MG63 (cell line): ENCODE measurements at places on chromosomes 5 and 9. TPM values are rescaled to one million over a fixed set of nuclear protein-coding genes. Genes with fewer than 3 reads are reported as not detected.

GPR107 gene
- total RNA-seq: 10.9 and 11.8 TPM in 2 replicates

FOXI1 gene
- total RNA-seq: 0.59 TPM in 1 of 2 replicates, not detected in the other

- no peak for DNase-seq
Measured at GRCh38 chr5:149378241-149378820, 761 bp downstream of the IL17B start.

- no peak for DNase-seq
Measured at GRCh38 chr5:77077829-77078176, 9.3 kb downstream of the ZBED3 start.

DNA sequence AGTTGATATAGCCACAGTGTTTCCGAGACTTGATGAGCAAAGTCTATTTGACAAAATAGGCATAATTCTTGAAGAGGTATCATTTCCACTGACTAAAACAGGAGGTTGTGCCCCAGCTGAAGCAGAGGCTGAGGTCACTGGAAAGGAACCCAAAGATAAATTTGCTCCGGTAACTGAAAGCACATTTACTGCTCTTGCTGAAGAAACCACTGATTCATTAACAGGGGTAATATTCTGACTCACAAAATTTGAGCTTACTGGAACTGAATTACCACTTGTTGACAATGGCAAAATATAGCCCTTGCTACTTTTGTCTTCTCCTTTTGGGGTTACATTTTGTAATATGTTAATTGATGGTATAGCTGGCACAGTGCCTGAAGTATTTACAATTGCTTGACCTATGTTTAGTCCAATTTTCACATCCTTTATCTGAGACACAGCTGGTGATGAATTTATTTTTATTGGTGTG, 30.2 kb downstream of the MLANA start:
- DNase-seq: no peak

ZDHHC11 gene
- 0.56 TPM in 1 of 2 replicates, not detected in the other for total RNA-seq

- DNase-seq: no peak
Measured at GRCh38 chr5:136108180-136108611, 24.4 kb upstream of the SMAD5 start.

- no peak for DNase-seq
Measured at GRCh38 chr9:89863141-89863540, 258.3 kb downstream of the GADD45G start.

GRCh38 chr9:8868632-8869031, 1069.1 kb upstream of the DMAC1 start:
- no peak for DNase-seq

PCDHA1 gene
- total RNA-seq: 0.10 TPM in 1 of 2 replicates, not detected in the other

KCNV2 gene
- not detected in 2 replicates for total RNA-seq

DNA sequence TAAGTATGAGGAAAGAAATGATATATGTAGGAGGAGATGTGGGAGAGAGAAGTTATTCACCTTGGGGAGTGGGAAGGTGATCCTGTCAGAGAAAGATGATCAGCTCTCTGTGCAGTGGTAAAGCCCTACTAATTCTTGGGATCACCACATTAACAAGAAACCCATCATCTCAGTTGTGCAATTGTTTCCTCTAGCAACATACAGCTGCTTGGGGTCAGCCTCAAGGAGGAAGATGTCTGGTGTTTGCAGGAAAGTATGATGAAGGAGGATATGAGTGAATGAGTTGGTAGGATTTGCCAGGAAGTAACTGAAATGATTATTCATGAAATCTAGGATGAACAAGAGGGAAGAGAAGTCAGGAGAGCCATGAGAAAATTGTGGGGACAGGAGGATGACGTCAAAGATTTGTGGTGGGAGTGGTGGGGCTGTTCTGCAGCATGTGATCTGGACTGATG, 50.1 kb downstream of the TNFSF8 start:
- DNase-seq: no peak

MRPS2 gene
- total RNA-seq: 20.7 and 24.1 TPM in 2 replicates

GRCh38 chr9:19913151-19913550, 124.3 kb upstream of the SLC24A2 start:
- no peak for DNase-seq

TLR4 gene
- total RNA-seq: 3.5 and 3.9 TPM in 2 replicates

DNA sequence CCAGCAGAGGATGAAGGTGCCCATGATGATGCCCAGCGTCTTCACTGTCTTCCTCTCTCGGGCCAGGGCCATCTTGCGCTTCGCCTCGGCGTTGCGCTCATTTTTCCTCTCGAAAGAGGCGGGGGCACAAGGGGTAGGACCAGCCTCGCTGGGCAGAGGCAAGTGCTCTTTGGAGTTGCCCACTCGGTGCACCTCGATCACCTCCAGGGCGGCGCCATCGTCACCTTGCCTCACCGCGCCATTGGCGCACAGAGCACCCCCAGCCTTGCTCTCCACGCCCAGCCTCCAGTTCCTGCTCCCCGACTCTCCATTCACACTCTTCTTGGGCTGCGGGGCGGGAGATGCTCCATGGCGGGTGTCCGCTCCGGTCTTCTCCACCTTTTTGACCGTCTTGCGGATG, 1.6 kb downstream of the HTR1A start:
- DNase-seq: no peak

- no peak for DNase-seq
Measured at GRCh38 chr5:78508186-78508765, 140.3 kb downstream of the LHFPL2 start.

GABRG2 gene
- total RNA-seq: not detected in 2 replicates

NRG2 gene
- 0.94 and 2.8 TPM in 2 replicates for total RNA-seq

DNA sequence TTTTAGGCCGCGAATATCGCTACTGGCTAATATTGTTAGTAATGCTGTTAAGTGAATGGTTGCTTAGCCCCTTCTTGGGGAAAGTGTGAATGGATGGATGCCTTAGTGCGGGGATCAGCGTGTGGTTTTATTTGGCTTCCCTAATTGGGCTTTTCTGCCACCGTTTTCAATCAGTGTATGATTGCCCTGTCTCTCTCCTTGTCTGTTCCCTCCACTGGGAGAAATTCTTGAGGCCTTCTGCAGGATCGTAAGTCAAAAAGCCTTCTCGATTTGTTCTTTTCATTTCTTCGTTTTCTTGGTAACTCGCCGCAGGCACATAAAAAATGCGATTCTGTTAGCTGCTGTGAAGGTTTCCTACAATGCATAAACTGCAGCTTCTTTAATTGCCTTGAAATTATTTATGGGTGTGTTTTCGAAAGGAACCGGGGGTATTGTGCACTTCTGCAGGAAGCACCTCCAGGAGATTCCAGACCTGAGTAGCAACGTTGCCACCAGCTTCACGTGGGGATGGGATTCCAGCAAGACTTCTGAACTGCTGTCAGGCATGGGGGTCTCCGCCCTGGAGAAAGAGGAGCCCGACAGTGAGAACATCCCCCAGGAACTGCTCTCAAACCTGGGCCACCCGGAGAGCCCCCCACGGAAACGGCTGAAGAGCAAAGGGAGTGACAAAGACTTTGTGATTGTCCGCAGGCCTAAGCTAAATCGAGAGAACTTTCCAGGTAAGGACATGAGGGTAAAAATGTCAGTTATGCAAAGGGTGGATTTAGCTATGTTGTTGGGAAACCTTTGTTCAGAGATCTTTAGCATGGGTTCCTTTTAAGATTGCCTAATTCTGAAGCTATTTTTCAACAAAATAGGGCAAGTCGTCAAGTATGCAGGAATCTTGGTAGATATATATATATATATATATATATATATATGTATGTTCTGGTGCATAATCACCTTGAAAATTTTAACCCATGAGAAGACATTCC, 700 bp downstream of the SKP2 start:
- DNase-seq: no peak

ANKRD31 gene
- total RNA-seq: not detected in 2 replicates

DIPK1B gene
- total RNA-seq: 11.5 and 13.3 TPM in 2 replicates

GRCh38 chr9:126953041-126953809, 38.6 kb downstream of the RALGPS1 start:
- no peak for DNase-seq

- peak; percentile 61 for DNase-seq
Measured at GRCh38 chr9:95756986-95757385, 118.5 kb upstream of the ERCC6L2 start.

GRCh38 chr5:109853377-109853776, 163.7 kb downstream of the MAN2A1 start:
- DNase-seq: no peak

KLHL9 gene
- 46.6 and 58.6 TPM in 2 replicates for total RNA-seq

DNA sequence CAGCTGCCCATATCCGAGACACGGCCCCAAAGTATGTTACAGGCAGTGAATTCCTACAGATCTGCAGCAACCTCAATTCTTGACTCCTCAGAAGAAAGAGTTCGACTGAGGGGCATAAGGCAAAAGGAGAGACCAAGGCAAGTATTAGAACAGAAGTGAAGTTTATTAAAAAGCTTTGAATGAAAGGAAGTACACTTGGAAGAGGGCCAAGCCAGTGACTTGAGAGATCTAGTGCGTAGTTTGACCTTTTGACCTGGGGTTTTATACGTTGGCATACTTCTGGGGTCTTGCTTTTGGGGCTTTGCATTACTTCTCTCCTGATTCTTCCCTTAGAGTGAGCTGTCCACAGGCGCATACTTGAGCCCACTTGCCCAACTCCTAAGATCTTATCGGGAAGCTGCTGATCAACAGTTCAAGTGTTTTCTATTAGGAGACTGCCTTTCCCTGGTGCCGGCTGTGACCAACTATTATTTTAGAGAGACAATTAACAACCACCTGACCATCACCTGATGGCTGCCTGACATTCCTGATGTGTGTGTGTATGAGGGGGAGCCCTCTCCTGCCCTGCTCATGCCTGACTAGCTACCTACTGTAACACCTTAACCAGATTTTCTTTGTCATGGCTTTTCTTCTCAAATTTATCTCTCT, 1.5 kb upstream of the DEPDC1B start:
- DNase-seq: no peak

GRCh38 chr5:31537851-31538250, 5.8 kb downstream of the C5orf22 start:
- no peak for DNase-seq

GRCh38 chr5:150208187-150209098, 18.6 kb downstream of the SLC6A7 start:
- peak; percentile 73 for DNase-seq

GRCh38 chr5:168263121-168263520, 28.3 kb upstream of the WWC1 start:
- DNase-seq: no peak

- no peak for DNase-seq
Measured at GRCh38 chr5:153096381-153096780, 394.1 kb upstream of the GRIA1 start.

- DNase-seq: no peak
Measured at GRCh38 chr9:97548819-97549540, 47.5 kb downstream of the TMOD1 start.

DNA sequence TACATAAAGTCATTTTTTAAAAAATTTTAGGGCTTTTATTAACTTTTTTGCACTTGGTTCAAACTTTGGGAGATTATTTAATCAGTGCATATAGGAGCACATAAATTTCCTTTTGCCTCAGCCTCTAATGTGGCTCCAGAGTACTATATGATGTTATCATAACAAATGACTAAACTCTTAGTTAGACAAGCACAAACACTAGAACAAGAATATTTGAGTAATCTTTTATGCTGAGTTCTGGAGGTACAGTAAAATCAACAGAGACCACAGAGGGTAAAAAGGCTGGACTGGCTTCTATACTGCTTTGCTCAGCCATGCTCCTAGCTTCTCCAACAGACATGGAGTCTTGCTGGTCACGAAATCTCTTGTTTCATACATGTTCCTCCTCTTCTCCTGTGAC, 52.5 kb upstream of the SGCD start:
- no peak for DNase-seq

DNA sequence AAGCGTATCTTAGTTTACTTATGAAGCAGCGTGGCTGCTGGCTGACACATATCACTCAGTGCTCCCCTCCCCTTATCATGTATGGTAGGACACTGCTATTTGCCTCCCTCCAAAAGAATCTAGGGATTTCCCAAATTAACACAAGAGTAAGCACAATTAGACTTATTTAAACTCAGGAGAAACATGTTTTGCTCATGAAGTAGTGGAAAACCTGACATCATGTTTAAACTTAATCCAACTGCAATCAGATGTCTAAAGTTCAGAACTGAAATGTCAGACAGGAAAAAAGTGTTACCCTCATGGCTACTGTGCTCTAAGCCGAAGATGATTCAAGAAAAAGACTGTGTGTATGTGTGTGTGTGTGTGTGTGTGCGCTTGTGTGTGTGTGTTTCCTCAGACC, 324.1 kb upstream of the TNC start:
- no peak for DNase-seq

GRCh38 chr9:113543296-113543981, 79.9 kb downstream of the RGS3 start:
- no peak for DNase-seq

DNA sequence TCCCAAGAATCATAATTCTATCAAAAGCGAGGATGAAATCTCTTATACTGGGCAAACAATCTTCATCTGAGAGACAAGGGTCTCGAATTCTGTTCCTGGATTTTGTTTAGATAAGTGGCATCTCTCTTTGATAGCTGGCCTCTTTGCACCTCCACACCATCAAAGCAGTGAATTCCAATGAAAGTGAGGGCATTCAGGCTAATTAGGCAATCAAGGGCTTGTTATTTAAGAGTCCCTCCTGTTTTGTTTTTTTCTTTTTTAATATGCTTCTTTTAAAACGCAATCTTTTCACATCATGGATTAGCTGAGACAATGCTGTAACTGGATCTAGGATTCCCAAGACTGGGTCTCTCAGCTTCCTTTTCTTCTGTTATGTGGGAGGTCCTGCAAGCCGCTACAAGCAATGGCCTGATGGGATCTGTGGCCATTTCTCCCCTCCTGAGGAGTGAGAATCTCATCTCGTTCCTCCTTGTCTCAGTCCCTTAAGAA, 67.9 kb downstream of the TNC start:
- DNase-seq: no peak

- DNase-seq: no peak
Measured at GRCh38 chr5:73786043-73786831, 160.2 kb downstream of the ARHGEF28 start.

- DNase-seq: no peak
Measured at GRCh38 chr5:7016999-7017747, 303.9 kb downstream of the TENT4A start.

GNA14 gene
- not detected in 2 replicates for total RNA-seq

GRCh38 chr9:32584784-32585183, 11.8 kb upstream of the NDUFB6 start:
- no peak for DNase-seq

GRCh38 chr5:169566202-169566601, 17.4 kb upstream of the SPDL1 start:
- DNase-seq: no peak

ZFP62 gene
- total RNA-seq: 23.6 and 52.7 TPM in 2 replicates

IFNB1 gene
- total RNA-seq: 0.81 and 4.1 TPM in 2 replicates

- DNase-seq: no peak
Measured at GRCh38 chr5:31585895-31586270, 53.0 kb upstream of the PDZD2 start.

GDNF gene
- total RNA-seq: not detected in 2 replicates

DNA sequence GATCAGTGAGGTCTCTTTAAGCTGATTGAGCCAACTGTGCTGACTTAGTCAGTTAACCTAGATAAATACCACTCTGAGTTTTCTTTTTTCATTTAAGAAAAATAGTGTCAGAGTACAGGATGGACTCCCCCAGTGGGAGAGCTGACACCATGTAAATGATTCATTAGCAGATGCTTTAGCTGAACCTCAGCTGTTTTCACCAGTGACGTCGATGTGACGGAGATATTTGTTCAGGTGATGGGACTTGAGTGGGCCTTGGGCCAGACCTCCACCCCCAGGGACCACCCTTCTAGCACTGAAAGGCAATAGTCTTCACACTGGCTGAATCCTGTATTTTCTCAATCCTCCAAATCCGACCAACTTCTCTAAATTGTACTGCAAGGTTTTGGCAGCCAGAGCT, 196.1 kb downstream of the GAS1 start:
- no peak for DNase-seq

SHC3 gene
- 0.69 TPM in 1 of 2 replicates, not detected in the other for total RNA-seq

CFAP90 gene
- total RNA-seq: not detected in 2 replicates
